ENCODE measurements at places on chromosomes 1 and 21.
A peak's percentile ranks its signal among the peaks of the same experiment; 100 is the strongest.

GRCh38 chr1:187680823-187681222, 852.1 kb downstream of the PLA2G4A start:
- no peak for DNase-seq

GRCh38 chr1:110639724-110640386, 33.7 kb upstream of the KCNA2 start:
- DNase-seq, result no peak

DNA sequence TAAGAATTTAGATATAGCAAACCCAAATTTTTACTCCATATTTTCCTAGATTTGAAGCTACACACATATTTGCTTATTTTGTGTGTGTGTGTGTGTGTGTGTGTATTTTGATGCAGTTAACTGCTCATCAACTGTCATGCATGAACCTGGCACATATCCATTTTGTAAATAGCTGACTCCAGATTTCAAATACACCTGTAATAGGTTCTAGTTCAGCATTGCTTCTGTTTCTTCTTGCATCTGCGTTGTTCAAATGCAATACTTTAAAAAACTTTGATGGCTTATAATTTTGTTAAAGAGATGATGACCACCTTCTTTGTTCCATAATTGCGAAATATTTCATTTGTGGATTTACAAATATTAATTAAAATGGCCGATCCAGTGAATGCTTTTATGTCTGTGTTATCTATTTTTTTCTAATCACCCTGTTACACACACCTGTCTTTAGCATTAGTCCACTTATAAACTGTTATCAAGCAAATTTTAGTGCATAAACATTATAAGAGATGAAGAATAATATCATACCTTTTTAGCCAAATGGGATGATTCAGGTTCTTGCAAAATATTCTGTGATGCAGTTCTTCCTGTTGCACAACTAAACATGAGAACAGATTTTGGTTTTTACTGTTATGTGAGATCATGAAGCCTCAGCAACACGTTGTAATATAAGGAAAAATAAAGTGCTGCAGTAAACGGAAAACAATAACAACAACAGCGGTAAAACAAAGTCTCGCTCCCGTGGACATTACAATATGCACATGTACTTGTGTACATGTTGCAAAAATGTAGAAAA, 12.7 kb upstream of the S100A11 start:
- DNase-seq, result no peak

GRCh38 chr1:221637641-221638041, 104.2 kb downstream of the DUSP10 start:
- no peak for DNase-seq

DNA sequence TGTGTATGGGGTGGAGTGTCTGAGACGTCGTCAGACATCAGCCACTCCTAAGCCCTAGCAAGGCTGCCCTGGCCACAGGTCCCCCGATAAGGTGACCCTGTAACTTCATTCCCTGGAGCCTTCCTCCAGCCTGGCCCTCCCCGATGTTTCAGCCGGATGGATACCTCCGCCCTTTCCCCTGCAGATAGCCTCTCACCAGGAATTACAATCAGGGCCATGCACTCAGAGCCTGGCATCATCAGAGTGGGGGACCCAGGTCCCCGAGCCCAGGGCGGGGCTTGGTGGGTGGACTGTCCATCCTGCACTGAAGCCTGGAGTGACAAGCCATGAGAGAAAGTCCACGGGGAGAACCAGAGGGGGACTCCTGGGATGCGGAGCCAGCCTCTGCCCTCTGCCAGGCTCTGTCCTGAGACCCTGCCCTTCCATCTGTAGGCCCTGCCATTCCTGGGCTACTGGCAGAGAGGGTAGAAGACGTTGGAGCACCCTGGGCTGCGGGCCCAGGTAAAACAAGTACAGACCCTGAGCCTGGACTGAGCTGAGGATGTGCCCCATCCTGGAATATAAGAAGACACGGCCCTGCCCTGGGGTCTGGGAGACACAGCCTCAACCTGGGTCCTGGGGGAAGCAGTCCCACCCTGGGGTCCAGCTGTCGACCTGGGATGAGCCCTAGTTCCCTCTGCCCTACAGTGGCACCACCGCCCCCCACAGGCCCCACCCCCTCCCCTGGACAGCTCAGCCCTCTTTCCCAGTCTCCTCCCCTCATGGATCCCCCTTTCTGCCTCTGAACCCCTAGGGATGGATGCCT, 16.8 kb upstream of the ARF1 start:
- DNase-seq, result no peak

DNA sequence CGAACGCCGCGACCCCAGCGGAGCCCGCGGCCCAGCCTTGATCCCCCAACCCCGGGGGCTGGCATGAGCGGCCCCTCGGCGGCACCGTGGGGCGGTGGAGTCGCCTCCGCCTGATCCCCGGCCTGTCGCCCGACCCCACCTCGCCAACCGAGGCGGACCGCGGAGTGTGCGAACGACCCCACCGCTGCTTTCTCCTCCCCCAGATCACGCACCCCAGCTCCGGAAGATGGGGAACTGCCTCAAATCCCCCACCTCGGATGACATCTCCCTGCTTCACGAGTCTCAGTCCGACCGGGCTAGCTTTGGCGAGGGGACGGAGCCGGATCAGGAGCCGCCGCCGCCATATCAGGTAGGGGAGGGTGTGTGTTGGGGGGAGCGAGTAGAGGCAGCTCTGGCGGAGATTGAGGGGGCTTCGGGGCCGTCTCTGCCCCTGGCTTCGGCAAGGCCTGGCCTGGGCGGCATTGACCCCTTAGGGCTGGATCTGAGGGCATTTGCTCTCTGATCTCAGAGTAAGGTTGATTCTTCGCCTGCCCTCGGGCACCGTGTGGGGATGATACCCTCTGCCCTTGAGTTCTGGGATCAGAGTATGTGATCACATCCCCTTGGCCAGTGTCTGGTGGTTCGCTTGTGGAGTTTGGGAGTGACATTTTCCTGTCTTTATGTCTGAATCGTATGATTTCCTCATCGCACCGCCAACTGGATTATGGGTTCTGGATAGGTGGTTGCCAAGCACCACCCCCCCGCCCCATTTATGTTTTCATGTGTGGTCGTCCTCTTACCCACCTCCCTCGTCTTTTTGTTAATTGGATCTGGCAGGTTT, 668 bp downstream of the RNF11 start:
- peak; percentile 15 for DNase-seq

- DNase-seq, result no peak
These were observed 2.3 kb downstream of the PLK3 start for GRCh38 chr1:44802306-44803061.

Measured in stimulated activated CD4-positive, alpha-beta T cell treated with anti-CD3 and anti-CD28 coated beads, Interleukin-4, amount 100 ng/mL, for 4 hours (primary cell).